Common myeloid progenitor, CD34-positive (primary cell): ENCODE measurements at places on chromosomes 6 and 20.

GRCh38 chr20:43699941-43700565, 26.7 kb downstream of the GTSF1L start:
- no peaks in the 10 kb centered on the region for H3K27me3 ChIP-seq
- H3K36me3 ChIP-seq: peaks cover 29% of the 10 kb centered on the region
- no peak for DNase-seq
- no peak overlapping the region for H3K27ac ChIP-seq
- H3K4me3 ChIP-seq: no peak overlapping the region

DNA sequence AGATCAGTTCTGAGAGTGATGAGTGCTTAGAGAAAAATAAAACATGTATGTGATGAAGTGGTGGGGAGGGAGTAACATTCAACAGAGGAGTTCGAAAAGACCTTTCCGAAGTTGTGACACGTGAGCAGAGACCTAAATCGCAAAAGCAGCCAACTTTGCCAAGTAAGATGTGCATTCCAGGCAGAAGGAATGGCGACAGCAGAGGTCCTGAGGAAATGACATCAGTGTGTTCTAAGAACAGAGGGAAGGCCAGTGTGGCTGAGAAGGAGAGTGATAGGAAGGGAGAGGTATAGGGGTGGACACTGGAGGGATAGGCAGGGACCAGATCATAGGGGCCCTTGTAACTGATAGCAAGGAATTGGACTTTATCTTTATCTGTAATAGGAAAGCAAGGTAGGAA, 51.3 kb downstream of the ADAT2 start:
- H3K4me1 ChIP-seq: peaks cover 7% of the 10 kb centered on the region
- no peaks in the 10 kb centered on the region for H3K27me3 ChIP-seq
- H3K4me3 ChIP-seq: no peak overlapping the region
- no peak for DNase-seq
- no peaks in the 10 kb centered on the region for H3K36me3 ChIP-seq

- no peak overlapping the region for H3K27ac ChIP-seq
- DNase-seq: no peak
- H3K4me3 ChIP-seq: no peak overlapping the region
- H3K27me3 ChIP-seq: no peaks in the 10 kb centered on the region
These were observed 21.6 kb downstream of the ADGRG6 start for GRCh38 chr6:142323377-142323776.

DNA sequence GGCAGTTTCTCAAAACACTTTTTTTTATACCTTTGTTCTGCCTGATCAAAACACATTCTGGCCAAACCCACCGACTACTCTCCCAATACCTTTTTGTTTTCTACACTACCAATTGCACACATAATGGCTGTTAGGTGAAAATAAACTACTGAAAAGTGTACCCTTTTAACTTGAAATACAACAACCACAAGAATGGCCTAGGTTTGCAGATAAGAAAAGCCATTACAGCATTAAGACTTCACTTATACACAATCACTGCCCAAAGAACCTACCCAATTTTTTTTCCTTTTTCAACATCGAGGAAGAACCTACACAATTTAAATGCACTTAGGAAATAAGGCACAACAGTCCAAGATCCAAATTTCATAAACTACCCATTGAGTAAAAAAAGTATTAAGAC, 1.8 kb downstream of the SEC63 start:
- no peak for DNase-seq
- peak overlapping the region; percentile 86 for H3K27ac ChIP-seq
- peaks cover 18% of the 10 kb centered on the region for H3K4me1 ChIP-seq
- peaks cover 3% of the 10 kb centered on the region for H3K36me3 ChIP-seq
- H3K27me3 ChIP-seq: no peaks in the 10 kb centered on the region

DNA sequence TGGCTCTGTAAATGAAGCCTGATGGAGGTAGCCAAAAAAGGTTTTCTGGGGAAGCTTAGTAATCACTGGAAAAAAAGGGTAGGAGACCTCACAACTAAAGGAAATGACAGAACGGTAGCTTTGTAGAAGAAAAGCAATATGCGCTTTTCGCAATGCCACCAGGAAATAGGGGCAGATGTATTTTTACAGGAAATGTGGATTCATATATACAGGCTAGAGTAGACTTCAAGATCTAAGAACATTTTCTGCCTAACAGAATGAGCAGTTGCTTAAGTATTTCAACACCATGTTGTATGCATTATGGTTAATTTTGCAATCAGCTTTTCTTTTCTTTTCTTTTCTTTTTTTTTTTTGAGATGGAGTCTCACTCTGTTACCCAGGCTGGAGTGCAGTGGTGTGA, 219.6 kb downstream of the CD83 start:
- no peak overlapping the region for H3K4me3 ChIP-seq
- H3K4me1 ChIP-seq: peaks cover 29% of the 10 kb centered on the region
- DNase-seq: peak; percentile 36
- H3K27ac ChIP-seq: no peak overlapping the region
- H3K36me3 ChIP-seq: no peaks in the 10 kb centered on the region
